ENCODE measurements at places on chromosomes 5 and 9. TPM values are rescaled to one million over a fixed set of nuclear protein-coding genes. Genes with fewer than 3 reads are reported as not detected.

ACTBL2 gene
- not detected for total RNA-seq

DNA sequence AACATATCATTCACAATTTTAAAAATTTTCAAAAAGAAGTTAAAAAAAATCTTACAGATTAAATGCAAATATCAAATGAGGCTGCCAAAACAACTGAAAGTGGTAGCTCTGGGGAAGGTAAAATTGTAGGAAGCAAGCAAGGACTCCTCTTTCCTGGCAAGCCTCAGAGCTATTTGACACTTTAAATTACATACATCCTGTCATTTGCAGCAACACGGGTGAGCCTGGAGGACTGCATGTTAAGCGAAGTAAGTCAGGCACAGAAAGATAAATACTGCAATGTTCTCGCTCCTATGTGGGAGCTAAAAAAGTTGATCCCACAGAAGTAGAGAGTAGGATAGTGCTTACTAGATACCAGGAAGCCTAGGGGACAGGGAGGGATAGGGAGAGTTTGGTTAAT, 58.0 kb downstream of the LPAR1 start:
- H3K4me1 ChIP-seq = no peaks in the 10 kb centered on the region
- H3K27me3 ChIP-seq = no peaks in the 10 kb centered on the region
- no peak for DNase-seq
- no peaks in the 10 kb centered on the region for H3K36me3 ChIP-seq
- H3K27ac ChIP-seq = no peak overlapping the region

GRCh38 chr5:142325725-142326479, 1.1 kb upstream of the SPRY4 start:
- peaks cover 18% of the 10 kb centered on the region for H3K27me3 ChIP-seq
- no peaks in the 10 kb centered on the region for H3K36me3 ChIP-seq
- no peak overlapping the region for H3K4me3 ChIP-seq
- no peak overlapping the region for H3K27ac ChIP-seq
- DNase-seq = peak; percentile 12
- H3K4me1 ChIP-seq = peaks cover 28% of the 10 kb centered on the region

GRCh38 chr5:142680605-142681259, 5.2 kb downstream of the FGF1 start:
- H3K4me3 ChIP-seq = no peak overlapping the region
- H3K27ac ChIP-seq = no peak overlapping the region
- no peaks in the 10 kb centered on the region for H3K4me1 ChIP-seq
- no peaks in the 10 kb centered on the region for H3K27me3 ChIP-seq
- no peak for DNase-seq

CFAP157 gene
- not detected for total RNA-seq

DNA sequence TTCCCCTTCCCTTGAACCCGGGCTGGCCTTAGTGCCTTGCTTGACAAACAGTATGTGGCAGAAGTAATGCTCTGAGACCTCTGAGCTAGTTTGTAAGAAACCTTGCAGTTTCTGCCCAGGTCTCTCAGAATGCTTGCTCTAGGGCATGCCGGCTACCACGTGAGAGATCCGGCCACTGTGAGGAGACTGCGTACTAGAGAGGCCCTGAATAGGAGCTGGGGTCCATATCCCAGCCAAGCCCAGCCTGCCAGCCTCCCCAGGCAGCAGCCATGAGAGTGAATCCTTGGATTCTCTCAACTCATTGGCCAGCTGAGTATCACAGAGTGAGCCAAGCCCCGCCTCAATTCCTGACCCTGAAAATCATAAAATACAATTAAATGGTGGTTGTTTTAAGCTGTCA, 16.0 kb upstream of the COL15A1 start:
- H3K27ac ChIP-seq = no peak overlapping the region
- H3K36me3 ChIP-seq = no peaks in the 10 kb centered on the region
- H3K4me1 ChIP-seq = no peaks in the 10 kb centered on the region

All from CD4-positive, CD25-positive, alpha-beta regulatory T cell (primary cell).